ENCODE measurements at places on chromosomes 3 and 15. TPM values are rescaled to one million over a fixed set of nuclear protein-coding genes. Genes with fewer than 3 reads are reported as not detected.
A peak's percentile ranks its signal among the peaks of the same experiment; 100 is the strongest.

DNA sequence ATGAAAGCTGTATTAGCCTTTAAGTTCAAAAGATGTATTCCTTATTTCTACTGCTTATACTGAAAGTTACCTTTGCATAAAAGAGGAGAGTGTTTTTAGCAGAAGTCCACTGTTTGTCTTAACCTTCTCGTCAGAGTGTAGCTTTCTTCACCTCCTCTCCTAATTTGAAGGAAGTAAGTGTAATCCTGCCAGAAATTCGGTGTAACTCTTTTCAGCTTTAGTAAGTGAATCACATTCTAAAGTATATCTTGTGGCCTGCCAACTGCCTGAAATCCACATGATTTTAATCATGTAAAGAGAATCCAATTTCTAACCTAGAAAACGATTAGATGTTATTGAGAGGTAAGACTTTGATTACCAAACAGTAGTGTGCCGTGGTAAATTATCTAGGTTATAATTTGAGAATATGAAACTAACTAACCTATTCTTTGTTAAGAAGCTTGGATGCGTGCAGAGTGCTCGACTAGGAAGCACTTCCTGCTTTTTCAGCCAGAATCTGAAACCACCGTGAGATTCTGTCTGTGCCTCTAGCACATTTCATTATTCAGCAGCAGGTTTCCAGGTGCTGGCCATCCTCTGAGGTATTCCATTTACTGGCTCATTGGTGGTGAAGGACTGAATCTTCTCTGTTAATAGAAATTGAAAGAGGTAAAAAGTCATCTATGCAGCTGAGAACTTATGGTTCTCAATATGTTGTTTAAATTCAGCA lies 7.5 kb downstream of the GYG1 start:
- no peak for DNase-seq
- peak overlapping the region; percentile 1 for H3K4me3 ChIP-seq
- H3K4me1 ChIP-seq, result no peaks in the 10 kb centered on the region
- peak overlapping the region; percentile 60 for H3K27ac ChIP-seq

- H3K4me3 ChIP-seq, result no peak overlapping the region
- peaks cover 3% of the 10 kb centered on the region for H3K36me3 ChIP-seq
- H3K27me3 ChIP-seq, result no peaks in the 10 kb centered on the region
- no peaks in the 10 kb centered on the region for H3K4me1 ChIP-seq
- H3K27ac ChIP-seq, result no peak overlapping the region
These were observed 138.8 kb downstream of the SNRPN start for GRCh38 chr15:25093455-25094029.

DNA sequence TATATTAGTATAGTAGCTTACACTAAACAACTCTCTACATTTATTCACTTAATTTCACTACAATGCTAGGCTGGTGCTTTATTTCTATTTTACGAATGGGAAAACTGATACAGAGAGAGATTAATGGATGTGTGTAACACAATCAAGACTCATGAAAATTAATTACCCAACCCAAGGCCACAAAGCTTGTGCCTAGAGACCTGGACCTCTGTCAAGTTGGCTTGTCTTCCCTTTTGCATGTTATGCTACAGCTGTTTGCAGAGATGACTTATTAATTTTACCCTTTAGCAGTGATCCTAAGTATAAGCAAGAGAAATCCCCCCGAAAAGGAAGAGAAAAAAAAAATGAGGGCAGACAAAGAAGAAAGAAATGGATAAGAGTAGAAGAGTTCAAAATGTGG lies 162.5 kb downstream of the C3orf38 start:
- H3K27ac ChIP-seq, result no peak overlapping the region
- H3K4me3 ChIP-seq, result no peak overlapping the region
- H3K36me3 ChIP-seq, result no peaks in the 10 kb centered on the region
- no peak for DNase-seq

- H3K4me3 ChIP-seq, result no peak overlapping the region
- no peak overlapping the region for H3K27ac ChIP-seq
- no peaks in the 10 kb centered on the region for H3K4me1 ChIP-seq
- DNase-seq, result no peak
These were observed 630.3 kb downstream of the NAALADL2 start for GRCh38 chr3:175489406-175489805.

DNA sequence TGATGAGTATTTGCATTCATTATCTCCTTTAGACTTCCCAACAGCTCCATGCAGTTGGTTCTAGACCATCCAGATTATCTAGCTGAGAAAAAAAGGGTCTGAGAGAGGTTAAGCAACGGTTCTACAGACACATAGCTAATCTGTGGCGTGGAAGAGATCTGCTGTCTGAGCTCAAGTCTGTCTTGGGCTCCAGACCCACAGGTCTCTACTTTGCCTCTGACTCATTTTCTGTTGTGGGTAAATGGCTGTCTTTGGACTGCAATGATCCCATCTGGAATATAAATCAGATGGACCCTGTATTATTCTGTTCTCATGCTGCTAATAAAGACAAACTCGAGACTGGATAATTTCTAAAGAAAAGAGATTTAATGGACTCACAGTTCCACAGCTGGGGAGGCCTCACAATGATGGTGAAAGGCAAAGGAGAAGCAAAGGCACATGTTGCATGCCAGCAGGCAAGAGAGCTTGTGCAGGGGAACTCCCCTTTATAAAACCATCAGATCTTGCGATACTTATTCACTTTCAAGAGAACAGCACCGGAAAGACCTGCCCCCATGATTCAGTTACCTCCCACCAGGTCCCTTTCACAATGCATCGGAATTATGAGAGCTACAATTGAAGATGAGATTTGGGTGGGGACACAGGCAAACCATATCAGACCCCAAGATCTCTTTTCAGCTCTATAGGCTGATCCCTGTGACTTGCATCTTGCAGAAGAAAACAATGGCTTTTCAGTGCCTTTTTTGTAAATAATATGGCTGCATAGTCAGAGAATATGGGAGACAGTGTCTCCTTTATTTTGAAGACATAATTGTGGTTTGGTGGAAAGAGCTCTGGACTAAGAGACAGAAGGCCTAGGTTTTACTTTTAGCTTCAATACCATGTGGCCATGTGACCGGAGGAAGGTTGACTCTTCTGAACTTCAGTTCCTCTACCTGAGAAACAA lies 24.7 kb downstream of the CEMIP start:
- no peak overlapping the region for H3K4me3 ChIP-seq
- H3K36me3 ChIP-seq, result no peaks in the 10 kb centered on the region
- DNase-seq, result no peak
- no peak overlapping the region for H3K27ac ChIP-seq
- no peaks in the 10 kb centered on the region for H3K4me1 ChIP-seq

DNA sequence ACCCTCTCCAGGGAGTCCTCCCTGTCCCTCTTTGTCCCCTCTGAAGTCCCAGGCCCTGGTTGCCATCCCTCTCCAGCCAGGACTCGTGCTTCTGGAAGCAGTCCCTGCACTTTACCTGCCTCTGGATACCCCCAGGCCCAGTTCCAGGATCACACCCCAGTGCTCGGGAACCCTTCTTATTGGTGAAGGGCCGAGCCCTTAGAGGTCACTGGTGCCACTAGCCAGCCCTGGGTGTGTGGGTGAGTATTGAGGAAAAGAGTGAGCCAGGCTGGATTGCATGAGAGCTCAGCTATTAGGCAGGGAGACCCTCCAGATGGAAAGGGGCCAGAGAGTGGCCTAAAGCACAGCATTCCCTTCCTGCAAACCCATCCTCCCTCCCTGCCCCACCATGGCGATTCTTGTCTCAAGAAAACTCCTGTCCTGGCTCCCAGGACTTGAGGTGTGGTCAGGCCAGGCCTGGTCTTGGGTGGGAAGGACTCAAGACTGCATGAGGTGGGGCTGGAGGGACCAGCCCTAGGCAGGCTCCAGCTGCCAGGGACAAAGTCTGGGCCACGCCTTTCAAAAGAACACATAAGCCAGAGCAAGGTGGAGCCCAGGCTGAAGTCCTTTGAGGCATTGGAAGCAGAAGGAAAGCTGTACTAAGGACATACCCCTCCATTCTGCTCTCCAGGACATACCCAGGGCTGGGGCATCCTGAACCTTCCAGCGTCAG lies 4.8 kb upstream of the PHGR1 start:
- H3K4me3 ChIP-seq, result no peak overlapping the region
- no peak for DNase-seq
- no peaks in the 10 kb centered on the region for H3K4me1 ChIP-seq
- no peaks in the 10 kb centered on the region for H3K36me3 ChIP-seq
- H3K27ac ChIP-seq, result no peak overlapping the region
- no peaks in the 10 kb centered on the region for H3K27me3 ChIP-seq

DNA sequence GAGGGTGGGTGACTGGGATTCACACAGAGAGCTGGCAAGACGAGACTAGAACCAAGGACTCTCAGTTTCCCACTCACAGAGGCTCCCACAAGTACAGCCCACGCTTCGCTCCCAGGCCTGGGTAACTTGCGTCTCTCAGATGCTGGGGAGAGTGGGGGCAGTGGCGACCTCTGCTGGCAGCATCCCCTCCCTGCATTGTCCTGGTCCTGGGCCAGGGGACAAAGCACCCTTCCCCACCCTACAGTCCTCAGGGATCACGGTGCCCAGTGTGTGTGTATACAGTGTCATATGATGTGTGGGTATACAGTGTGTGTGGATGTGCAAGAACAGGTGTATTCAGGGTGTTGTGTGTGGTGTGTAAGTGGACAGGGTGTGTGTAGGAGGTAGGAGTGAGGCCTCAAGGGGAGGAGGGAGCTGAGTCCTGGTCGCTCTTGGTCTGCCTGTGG lies 12.8 kb downstream of the VILL start:
- DNase-seq, result peak; percentile 75
- H3K27ac ChIP-seq, result no peak overlapping the region
- H3K27me3 ChIP-seq, result no peaks in the 10 kb centered on the region
- no peaks in the 10 kb centered on the region for H3K4me1 ChIP-seq
- H3K4me3 ChIP-seq, result no peak overlapping the region

DNA sequence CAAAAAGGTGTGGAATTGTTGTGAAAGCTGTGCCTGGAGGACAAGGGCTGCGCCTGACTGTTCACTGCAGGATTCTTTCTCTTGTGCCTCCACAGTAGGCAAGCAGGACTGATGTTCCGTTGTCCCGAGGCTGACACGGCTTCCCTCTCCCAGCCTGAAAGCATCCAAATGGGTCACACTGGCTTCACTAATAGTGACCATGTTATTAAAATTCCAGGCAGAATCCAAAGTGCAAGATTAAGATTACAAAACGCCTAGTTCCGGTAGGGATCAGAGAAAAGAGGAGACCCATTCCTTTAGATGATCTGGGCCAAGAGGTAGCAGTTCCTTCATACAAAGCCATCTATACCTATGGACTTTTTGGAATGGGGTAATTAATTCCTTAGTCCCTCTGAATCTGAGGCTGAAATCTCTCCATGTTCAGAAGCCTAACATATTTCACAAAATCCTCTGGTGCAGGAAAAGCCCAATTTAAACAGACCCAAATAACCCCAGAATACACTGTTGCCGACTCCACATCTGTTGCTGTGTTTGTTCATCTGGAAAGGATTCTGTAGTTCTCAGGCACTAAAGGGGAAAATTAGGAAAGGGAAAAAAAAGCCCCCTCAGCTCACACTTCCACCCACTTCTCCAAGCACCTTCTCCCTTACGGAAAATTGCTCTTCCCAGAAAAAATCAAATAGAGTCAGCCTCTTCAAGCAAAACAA lies 145.9 kb downstream of the RORA start:
- DNase-seq, result no peak
- no peaks in the 10 kb centered on the region for H3K4me1 ChIP-seq
- no peak overlapping the region for H3K4me3 ChIP-seq

GRCh38 chr3:114644367-114644766 lies 350.5 kb downstream of the TIGIT start:
- no peaks in the 10 kb centered on the region for H3K4me1 ChIP-seq
- H3K4me3 ChIP-seq, result no peak overlapping the region
- DNase-seq, result no peak
- H3K27ac ChIP-seq, result no peak overlapping the region
- no peaks in the 10 kb centered on the region for H3K27me3 ChIP-seq
- no peaks in the 10 kb centered on the region for H3K36me3 ChIP-seq

GRCh38 chr15:81054236-81054635 lies 53.5 kb downstream of the TLNRD1 start:
- no peaks in the 10 kb centered on the region for H3K36me3 ChIP-seq
- H3K4me3 ChIP-seq, result no peak overlapping the region
- no peaks in the 10 kb centered on the region for H3K27me3 ChIP-seq
- no peak for DNase-seq

DNA sequence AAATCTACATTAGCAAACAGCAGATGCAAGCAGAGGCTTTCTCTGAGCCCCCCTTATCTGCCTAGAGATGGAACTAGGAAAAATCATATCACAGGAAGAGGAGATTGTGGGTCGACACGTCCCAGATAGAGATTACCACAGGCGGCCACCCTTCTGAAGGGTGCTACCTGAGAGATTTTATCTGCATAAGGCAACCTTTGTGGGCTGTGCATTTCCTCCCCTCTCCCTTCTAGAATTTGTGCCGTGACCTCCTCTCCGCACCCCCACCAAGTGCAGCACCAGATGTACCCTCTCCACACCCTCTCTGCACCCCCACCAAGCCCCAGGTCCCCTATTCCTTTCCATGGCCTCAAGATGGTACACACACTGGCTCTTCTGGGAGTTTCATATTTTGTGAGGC lies 27.4 kb downstream of the METTL6 start:
- no peak overlapping the region for H3K4me3 ChIP-seq
- H3K36me3 ChIP-seq, result no peaks in the 10 kb centered on the region
- no peak for DNase-seq
- no peaks in the 10 kb centered on the region for H3K27me3 ChIP-seq
- H3K4me1 ChIP-seq, result no peaks in the 10 kb centered on the region
- no peak overlapping the region for H3K27ac ChIP-seq

- DNase-seq, result no peak
- no peak overlapping the region for H3K4me3 ChIP-seq
- H3K27me3 ChIP-seq, result no peaks in the 10 kb centered on the region
- no peak overlapping the region for H3K27ac ChIP-seq
- H3K36me3 ChIP-seq, result no peaks in the 10 kb centered on the region
These were observed 880.2 kb downstream of the OTOL1 start for GRCh38 chr3:162376761-162377160.

- no peaks in the 10 kb centered on the region for H3K4me1 ChIP-seq
- H3K27ac ChIP-seq, result no peak overlapping the region
- no peak for DNase-seq
- H3K36me3 ChIP-seq, result no peaks in the 10 kb centered on the region
- H3K4me3 ChIP-seq, result no peak overlapping the region
These were observed 346.6 kb downstream of the ERC2 start for GRCh38 chr3:56121716-56122115.

The HDC gene
- total RNA-seq, result 6.8 TPM

The MELTF gene
- total RNA-seq, result 4.3 TPM

The ADAMTS7 gene
- 23.9 TPM for total RNA-seq

The PRR23A gene
- not detected for total RNA-seq

The CRYGS gene
- 3.0 TPM for total RNA-seq

The KIF9 gene
- total RNA-seq, result 6.7 TPM

The LRRC2 gene
- total RNA-seq, result 8.8 TPM

The CD200 gene
- 45.3 TPM for total RNA-seq

The SAMMSON gene
- 25.6 TPM for total RNA-seq

The ARL13B gene
- total RNA-seq, result 16.5 TPM

The SLC2A2 gene
- not detected for total RNA-seq
